ENCODE measurements at places on chromosomes 2 and 18.

DNA sequence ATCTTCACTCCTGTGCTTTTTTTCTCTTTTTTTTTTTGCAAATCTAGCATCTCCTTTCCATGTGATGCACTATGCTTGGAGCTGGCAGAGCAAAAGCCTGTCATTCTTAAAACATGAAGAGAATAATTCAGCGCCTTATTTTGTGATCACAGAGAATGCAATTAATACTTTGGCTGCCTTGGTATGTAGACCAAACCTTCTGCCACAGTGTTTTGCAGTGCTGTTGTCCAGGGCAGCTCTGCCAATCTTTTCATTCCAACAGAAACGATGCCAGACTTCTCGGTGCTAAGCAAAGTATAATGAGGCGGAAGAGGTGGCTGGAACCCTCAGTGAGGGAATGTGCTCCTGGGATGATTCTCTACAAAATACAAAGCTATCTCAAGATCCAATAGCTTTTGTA is 25.6 kb downstream of the BCL2 start:
- no peak for DNase-seq

DNA sequence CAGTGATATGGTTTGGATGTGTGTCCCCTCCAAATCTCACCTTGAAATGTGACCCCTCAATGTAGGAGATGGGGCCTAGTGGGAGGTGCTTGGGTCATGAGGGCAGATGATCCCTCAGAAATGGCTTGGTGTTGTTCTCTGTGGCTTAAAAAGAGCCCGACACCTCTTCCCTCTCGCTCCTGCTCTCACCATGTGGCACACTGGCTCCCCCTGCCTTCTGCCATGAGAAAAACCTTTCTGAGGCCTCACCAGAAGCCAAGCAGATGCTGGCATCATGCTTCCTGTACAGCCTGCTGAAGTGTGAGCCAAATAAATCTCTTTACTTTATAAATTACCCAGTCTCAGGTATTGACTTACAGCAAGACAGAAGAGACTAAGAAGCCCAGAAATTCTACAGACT is 357.1 kb downstream of the NRXN1 start:
- DNase-seq, result no peak

- DNase-seq, result no peak
Measured at GRCh38 chr2:227222292-227222691, 57.9 kb downstream of the COL4A3 start.

DNA sequence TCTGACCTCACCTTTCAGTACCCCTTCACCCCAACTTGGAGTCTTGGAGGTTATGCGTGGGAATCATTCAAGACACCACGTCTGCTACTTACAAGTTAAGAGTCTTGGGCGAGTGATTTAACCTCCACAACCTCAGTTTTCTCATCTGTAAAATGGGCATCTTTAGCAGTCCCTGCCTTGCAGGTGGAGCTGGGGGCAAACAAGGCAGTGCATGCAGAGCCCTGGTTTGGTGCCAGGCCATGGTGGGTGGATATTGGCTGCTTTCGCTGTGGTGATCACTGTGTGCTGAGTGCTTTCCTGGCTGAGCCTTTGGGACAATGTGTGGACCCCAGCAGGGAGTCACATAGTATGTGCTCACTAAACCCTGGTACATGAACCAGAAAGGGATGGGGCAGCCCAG is 20.4 kb upstream of the PTMA start:
- no peak for DNase-seq

GRCh38 chr18:6414118-6414722 is 491 bp downstream of the L3MBTL4 start:
- no peak for DNase-seq
